ENCODE measurements at places on chromosomes 16 and 17.

DNA sequence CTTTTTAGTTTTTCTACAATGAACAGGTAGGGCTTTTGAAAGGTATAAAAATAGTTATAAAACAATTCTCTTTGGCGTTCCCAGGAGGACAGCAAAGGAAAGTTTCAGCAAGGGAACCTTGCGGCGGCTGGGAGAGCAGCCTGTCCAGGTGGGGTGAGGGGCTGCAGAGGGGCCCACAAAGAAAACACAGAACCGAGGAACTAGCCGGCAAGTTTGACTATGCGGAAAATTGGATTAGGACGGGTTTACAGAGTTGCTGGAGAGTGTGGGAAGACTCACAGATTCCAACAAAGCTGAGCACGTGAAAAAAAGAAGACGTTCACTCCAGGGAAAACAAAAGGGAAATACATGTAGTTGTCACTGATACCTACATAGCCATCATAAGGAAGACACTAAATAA is 40.2 kb upstream of the METTL16 start:
- no peak for DNase-seq

DNA sequence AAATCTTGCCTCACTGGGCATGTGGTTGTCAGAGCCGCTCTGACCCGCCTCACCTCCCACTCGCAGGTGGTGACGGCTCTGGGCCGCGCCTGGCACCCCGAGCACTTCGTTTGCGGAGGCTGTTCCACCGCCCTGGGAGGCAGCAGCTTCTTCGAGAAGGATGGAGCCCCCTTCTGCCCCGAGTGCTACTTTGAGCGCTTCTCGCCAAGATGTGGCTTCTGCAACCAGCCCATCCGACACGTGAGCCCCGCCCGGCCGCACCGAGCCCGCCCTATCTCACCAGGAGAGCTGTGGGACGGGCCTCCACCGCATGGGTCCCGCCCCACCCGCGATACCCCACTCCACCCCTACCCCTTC is 4.0 kb downstream of the TGFB1I1 start:
- DNase-seq, result no peak

DNA sequence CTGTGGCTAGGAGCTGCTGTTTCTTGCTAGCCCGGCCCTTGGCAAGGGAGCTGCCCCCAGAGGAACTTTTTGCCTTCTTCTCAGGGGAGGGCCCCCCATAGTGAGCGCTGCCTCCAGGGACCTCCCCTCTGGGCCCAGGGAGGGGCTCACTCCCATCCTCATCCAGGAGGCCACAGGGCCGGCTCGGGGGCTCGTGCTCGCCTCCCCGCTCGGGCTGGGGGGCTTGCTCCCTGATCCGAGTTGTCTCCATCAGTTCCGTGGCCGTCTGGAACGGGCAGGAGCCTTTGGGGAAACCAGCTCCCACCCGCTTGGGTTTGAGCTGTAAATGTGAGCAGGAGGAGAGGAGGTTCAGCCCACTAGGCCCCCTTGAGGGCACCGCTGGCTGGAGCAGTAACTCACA is 4.1 kb upstream of the SMIM5 start:
- no peak for DNase-seq

DNA sequence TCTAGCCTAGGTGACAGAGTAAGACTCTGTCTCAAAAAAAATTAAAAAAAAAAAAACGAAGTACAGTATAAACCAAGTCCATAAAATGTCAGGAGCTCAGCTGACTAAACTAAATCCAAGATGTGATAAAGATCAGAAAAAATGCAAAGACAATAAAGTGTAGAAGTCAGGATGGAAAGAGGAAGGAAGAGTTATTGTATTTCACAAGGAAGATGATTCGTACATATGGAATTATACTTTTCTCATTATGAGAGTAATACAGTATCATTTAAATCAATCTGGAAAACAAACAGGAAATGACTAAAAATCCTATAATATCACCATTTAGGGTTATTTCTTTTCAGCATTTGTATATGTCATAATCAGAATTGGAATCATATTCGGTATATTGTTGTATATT is 11.4 kb upstream of the APOH start:
- no peak for DNase-seq

GRCh38 chr17:49459401-49459984 is 35.6 kb upstream of the NGFR start:
- no peak for DNase-seq

GRCh38 chr17:70166615-70167014 is 2.7 kb upstream of the KCNJ2 start:
- no peak for DNase-seq

DNA sequence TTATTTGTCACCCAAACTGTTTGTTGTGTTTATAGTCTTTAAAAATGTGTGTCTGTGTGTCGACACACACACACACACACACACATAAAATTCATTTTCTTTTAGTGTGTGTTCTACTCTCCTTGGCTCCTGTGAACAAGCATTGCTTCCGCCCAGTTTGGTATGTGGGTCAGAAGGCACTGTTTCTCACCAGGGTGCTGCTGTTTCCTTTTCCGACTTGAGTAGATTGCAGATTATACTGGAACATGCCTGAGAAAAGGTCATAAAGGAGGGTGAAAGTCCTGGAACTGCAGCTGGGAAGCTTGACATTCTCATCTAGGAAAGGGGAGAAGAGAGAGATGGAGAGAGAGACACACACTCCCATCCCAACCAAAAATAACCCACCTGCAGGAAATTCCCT is 330.3 kb downstream of the BCAS3 start:
- DNase-seq, result no peak

GRCh38 chr16:74744566-74744965 is 30.1 kb downstream of the FA2H start:
- no peak for DNase-seq

DNA sequence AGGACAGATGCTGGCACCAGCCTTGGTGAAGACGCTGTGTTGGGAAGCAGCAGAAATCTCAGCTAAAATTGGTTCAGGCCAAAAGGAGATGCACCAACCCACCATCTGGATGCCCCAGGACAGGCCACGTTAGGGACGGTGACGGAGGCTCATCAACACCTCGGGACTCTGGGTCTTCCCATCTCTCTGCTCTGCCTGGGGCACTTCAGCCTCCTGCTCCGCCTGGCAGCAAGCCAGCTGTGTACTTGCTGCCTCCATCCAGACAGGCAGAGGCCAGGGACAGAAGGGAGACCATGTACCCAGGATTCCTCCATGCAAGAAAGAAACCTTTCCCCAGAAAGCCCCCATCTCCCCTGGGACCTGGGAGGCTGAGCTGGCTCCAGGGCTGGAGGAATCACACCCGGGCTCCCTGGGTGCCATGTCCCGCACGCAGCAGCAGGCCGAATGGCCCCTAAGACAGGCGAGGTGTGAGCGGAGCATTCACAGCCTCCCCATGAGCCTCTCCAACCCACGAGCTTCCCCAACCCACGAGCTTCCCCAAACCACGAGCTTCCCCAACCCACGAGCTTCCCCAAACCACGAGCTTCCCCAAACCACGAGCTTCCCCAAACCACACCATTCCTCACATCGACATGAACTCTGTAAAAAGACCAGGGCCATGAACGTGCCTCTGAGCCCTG is 274.5 kb downstream of the C16orf95 start:
- no peak for DNase-seq

- DNase-seq, result no peak
These were observed 75.6 kb downstream of the GNAO1 start for GRCh38 chr16:56266641-56267607.

- DNase-seq, result no peak
These were observed 72.1 kb downstream of the PRKCB start for GRCh38 chr16:23907903-23908302.

DNA sequence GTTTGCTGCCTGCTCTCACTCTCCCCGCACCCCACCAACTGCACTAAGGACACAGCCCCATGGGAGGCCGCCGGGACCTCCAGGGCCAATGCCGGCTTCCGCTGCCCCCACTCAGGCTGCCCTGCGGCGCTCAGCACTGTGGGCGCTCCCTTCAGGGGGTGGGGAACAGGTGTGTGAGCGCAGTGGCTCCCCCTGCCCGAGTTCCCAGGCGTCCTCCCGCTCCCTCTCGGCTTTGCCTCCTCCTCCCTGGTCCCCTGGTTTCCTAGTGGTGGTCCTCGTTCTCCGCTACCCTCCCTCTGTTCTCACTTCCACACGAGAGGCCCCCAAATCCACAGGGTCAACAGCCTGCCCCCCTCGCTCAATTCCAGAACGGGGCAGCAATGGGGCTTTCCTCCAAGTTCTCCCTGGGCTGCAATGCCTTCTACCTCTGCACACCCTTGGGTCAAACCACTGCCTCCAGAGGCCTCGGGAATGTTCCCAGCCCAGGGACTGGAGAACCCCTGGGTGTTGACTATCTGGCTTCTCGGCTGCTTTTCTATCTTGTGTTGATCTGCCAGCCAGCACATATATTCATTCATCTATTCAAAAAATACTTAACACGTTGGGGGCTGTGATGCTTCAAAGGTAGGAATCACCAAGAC is 9.9 kb downstream of the FOXJ1 start:
- no peak for DNase-seq

- DNase-seq, result no peak
These were observed 449.5 kb upstream of the CDH5 start for GRCh38 chr16:65916995-65917394.

- DNase-seq, result no peak
These were observed 2.5 kb upstream of the STARD3 start for GRCh38 chr17:39634384-39634871.

- no peak for DNase-seq
These were observed 29.7 kb upstream of the ZNF750 start for GRCh38 chr17:82869536-82869935.
